ENCODE measurements at places on chromosomes 2 and 18.

DNA sequence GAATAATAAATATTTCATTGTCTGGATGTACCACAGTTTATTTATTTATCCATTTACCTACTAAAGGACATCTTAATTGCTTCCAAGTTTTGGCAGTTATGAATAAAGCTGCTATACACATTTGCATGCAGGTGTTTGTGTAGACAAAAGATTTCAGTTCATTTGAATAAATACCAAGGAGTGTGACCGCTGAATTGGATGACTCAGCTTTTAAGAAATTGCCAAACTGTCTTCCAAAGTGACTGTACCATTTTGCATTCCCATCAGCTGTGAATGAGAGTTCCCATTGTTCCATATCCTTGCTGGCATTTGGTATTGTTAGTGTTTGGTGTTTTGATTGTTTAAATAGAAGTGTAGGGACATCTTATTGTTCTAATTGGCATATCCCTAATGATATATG is 36.2 kb upstream of the FMNL2 start:
- DNase-seq: no peak

DNA sequence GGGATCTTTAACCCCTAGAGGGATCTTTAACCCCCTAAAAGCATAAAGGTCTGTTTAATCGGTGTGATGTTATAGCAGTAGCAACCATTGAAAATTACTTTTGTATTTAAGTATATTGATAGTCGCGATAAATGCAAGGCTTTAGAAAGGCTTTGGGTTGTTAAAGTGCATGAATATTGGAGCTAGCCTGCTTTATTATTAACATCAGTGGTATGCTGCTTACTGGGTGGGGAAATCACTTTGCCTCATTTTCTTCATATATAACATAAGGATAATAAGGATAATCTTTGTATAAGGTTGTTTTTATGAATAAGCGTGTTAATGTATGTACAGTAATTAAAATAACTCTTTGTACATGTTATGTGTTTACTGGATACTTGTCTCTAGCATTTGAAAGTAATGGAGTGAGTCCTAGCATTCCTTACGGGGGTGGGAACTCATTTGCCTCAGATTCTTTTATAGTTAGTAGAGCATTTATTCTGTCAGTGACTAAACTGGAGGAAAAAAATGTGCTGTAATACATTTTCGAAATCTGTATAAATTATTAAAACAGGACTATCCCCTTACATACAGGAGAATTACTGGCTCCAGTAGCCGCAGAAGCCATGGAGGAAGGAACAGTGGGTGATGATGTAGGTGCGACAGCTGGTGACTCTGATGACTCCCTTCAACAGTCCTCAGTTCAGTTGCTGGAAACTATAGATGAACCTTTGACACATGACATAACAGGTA is 122.2 kb downstream of the BIRC6 start:
- DNase-seq: no peak

GRCh38 chr2:112646102-112646719 is 472 bp downstream of the SLC20A1 start:
- DNase-seq: peak; percentile 24

DNA sequence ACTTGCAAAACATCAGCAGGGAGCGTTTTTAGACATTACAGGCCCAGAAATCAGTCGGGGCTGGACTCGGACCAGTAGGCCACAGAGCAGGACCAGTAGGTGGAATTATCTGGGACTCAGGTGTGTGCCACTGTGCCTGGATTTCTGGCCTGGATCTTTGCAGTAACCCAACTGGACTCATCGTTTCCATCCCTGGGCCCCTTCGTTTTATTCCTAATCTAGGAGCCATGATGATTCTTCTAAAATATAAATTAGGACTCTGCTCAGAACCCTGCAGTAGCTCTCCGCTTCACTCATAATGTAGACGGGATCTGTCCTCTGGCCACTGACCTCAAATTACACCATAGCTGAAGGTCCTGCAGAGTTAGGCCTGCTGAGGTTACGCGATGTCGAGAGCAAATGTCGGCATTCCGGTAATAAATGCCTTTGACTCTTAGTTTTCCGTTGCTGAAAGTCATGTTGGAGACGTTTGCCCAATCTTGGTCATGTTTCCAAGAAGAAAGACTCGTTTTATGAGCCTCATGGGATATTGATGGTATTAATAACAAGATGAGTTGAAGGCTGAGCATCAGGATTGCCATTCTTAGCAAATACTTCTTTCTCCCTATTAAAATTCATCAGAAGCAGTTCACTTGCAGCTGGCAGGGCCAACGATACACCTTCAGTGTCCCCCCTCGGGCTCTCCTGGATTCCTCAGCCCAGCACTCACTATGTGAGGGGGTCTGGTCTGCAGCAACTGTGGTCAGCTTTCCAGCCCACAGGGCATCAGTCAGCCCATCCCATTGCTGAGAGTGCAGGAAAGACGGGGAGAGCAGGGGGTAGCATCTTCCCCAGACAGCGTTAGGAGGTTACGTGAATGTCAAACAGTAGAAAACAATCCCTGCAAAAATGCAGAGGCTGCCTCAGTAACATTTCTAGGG is 39.9 kb upstream of the KLF11 start:
- no peak for DNase-seq

DNA sequence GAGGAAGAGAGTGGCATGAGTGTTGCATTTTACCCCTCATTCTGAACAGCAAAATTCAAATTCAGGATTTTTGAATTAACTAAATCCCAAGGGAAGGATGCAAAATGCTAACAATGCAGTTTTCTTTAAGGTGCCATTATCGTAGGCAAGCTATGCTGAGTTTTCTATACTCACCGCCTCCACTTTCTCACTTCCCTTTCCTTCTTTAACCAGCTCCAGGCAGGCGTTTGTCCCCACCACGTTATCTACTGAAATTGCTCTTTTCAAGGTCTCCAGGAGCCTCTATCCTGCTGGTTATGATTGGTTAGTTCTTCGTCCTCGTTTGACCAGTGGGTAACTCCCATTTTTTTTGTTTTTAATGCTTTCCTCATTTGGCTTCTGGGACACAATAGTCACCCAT is 1.8 kb upstream of the CPO start:
- DNase-seq: no peak

DNA sequence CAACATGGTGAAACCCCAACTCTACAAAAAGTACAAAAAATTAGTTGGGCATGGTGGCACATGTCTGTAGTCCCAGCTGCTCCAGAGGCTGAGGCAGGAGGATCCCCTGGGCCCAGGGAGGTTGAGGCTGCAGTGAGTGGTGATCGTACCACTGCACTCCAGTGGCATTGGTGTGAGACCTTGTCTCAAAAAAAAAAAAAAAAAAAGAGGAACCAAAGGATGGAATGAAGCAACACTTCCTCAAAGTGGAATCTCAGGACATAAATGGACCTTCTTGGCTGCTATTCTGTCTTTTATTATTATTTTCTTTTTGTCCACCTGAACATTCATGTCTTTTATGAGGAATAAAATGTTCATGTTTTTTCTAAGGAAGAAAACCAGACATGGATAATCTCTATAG is 13.7 kb downstream of the GEMIN6 start:
- DNase-seq: no peak

DNA sequence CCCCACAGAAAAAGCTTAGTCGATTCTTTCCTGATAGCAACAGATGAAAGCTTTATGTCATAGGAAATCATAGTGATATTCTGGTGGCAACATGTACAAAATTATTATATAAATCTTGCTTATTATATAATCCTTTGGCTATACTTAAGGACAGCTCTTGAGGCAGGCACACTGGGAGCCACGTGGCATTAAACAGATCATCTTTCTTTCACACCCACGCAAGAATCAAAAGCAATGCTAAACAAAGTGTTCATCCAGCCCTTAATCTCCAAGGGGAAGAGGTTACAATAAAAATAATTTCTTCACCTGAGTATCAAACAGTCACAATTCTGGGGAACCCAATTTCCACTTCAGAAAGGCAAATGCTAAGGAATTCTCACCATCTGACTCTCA is 57.8 kb downstream of the CYB5A start:
- no peak for DNase-seq

GRCh38 chr2:24360963-24361330 is 611 bp upstream of the ITSN2 start:
- no peak for DNase-seq

DNA sequence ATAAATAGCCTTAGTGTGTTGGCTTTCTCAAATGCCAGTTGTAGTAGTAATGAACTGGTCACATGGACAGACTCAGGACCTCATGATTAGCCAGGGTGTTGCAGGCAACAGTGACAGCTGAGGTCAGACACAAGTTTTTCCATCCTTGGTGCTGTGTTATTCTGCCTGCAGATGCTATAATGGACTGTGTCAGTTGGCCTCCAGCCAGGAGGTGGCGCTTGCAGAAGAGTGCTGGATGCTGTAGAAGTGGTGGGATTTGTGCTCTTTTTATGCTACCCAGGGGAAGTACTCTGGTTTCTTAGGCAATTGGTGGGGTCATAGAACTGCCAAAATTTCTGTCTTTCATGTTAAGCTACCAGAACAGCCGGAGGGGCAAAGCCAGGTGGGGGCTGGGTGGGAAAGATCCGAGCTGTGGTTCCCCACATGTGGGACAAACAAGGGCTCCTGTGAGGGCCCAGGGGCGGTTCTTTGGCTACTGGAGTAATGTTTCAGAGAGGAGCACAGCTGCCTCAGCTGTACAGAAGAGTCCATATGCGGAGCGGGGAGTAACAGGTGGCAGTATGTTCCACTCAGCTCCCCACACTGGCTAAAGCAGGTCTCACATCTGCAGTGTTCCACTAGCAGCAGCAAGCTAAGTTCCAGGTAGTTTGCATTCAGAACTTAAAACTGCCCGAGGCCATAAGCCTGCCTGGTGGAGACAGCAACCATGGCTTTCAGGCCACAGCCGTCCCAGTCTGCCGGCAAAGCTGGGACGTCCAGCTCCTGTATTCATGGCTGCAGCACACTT is 104.4 kb downstream of the GULP1 start:
- no peak for DNase-seq

DNA sequence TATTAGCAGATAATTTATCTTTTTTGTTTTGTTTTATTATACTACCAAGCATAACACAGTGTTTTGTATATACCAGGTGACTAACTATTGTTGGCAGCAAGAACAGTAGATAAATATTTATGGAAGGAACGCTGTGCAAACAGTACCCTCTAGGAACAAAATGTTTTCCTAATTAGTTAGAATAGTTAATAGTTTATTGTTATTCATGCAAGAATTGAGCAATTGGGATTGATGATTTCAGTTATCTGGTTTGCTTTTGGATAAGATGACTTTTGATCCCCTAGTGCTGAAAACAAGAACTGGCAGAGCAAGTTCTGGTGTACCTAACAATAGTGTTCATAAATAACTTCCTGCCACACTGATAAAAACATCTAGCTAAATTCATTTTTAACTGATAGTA is 323.3 kb downstream of the TGIF1 start:
- DNase-seq: no peak

- no peak for DNase-seq
Observed at GRCh38 chr2:182435754-182436153, 8.9 kb upstream of the PDE1A start.

- DNase-seq: no peak
Observed at GRCh38 chr2:42084231-42084671, 36.4 kb downstream of the PKDCC start.

GRCh38 chr2:235612181-235612950 is 118.5 kb downstream of the AGAP1 start:
- no peak for DNase-seq

GRCh38 chr18:24014062-24014985 is at the start of gene TTC39C:
Gene TTC39C (plus strand): TSS chr18:24014754. CDS start chr18:24014872, 118 bp downstream.
- DNase-seq: peak; percentile 52
